Dermis blood vessel endothelial cell (primary cell): ENCODE measurements at places on chromosomes 7 and 10.

GRCh38 chr10:80126876-80127275 is 5.7 kb upstream of the PLAC9 start:
- DNase-seq: no peak

DNA sequence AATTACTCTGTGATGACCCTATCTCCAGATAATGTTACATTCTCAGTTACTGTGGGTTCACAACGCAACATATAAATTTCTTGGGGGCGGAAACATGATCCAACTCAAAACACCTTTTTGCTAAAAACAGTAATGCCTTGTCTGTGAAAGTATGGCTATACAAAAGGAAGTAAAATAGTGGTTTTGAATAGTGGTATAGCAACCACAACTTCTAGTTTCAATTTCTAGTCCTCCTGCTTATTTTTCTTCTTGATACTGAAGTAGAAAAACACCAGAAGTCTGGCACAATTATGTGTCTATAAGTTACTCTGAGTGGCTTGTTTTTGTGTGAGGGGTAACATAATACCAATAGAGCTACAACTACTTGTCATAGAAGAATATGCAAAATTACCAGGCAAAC is 21.5 kb upstream of the ZNF800 start:
- DNase-seq: no peak

DNA sequence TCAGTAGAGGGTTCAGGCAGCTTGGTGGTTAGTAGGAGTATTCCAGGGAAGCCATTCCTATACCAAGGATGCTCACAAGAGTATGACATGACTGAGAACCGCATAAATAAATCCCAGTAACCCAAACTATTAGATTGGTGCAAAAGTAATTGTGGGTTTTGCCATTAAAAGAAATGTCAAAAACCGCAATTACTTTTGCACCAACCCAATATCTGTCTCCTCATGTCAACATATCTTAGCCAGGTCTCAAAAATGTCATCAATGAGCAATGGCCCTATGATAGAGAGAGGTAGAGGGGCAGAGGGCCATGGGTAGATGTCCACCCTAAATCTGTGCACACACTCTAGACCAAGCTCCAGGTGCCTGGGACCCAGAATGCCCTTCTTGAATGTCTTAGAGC is 23.6 kb downstream of the NEUROD6 start:
- no peak for DNase-seq

GRCh38 chr7:17651341-17651740 is 289.0 kb downstream of the SNX13 start:
- DNase-seq: no peak

GRCh38 chr7:150965273-150965830 is 12.8 kb downstream of the KCNH2 start:
- DNase-seq: no peak

GRCh38 chr7:69844264-69844868 is 246.1 kb downstream of the AUTS2 start:
- no peak for DNase-seq

DNA sequence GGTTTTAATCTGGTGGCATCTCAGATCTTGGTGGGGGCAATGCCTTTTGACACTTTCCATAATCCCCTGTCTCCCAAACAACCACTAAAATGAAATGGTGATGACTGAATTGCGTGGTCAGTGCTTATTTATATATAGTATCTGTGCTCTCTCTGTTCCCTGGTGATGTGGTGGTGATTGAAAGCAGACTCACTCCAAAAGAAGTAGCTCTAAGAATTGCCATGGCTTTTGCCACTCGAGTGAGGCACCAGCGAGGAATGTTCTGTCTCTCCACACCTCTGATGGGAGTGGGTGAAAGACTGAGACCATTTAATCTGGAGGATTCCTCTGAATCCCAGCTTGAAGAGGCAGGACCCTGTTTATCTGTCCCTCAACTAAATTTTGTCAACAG is 2.8 kb downstream of the DUSP5 start:
- DNase-seq: peak; percentile 47

DNA sequence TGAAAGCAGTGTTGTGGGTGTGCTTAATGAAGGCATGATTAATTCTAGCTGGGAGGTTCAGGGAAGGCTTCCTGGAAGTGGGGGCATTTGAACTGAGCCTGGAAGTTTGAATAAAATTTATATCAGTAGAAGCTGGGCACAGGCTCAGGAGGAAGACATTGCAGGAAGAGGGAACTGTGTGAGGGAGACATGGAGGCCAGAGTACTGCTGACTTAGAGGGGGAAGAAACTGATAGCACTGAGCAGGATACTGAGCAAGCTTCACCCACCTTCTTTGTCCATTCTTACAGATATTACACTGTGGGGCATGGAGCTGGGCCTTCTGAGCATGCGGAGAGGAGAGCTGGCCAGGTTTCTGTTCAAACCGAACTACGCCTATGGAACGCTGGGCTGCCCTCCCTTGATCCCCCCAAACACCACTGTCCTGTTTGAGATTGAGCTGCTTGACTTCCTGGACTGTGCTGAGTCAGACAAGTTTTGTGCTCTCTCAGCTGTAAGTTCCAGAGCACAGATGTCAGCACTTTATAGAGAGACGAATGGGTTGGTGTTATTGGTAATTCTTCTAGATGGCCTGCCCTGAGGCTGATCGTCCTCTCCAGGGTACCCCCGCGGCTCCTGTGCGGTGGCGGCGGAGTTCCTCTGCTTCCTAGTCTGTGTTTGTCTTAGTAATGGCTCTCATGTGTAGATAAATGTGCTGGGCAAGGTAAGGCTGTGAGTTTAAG is 2.1 kb downstream of the FKBP6 start:
- peak; percentile 33 for DNase-seq

GRCh38 chr10:105063796-105064195 is 422.7 kb downstream of the SORCS3 start:
- no peak for DNase-seq

- DNase-seq: peak; percentile 63
Observed at GRCh38 chr7:636396-636795, 90.1 kb upstream of the DNAAF5 start.

DNA sequence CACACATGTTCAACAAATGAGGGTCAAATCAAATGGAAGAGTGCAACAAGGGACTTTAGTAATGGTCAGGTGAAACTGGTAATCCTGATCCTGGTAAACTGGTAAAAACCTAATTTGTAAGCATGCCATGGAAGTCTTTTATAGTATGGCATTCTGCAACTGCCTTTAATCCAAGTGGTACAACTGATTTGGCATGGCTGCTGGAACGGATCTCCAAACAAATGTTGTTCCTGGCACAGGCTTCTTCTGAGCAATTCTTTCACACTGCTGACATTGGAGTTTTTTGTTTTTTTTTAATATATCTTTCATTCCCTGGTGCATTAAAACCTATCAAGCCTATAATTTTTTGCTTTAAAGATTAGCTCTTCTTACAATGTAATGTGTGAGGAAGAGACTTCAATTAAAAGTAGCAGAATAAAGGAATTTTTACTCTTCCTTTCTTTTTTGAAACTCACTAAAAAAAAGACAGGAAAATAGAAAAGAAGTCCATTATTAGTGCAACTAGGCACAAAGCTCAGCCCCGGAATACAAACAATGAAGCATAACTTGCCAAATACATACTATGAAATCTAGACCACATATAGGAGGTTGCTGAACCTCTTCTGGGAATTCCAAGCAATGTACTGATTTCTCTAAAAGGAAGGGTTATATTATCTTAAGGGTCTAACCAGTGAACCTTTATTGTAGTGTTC is 79.3 kb upstream of the OIT3 start:
- peak; percentile 50 for DNase-seq

GRCh38 chr10:17562614-17563013 is 54.6 kb downstream of the HACD1 start:
- no peak for DNase-seq

GRCh38 chr7:57579454-57579853 is 129.5 kb downstream of the ZNF716 start:
- no peak for DNase-seq

DNA sequence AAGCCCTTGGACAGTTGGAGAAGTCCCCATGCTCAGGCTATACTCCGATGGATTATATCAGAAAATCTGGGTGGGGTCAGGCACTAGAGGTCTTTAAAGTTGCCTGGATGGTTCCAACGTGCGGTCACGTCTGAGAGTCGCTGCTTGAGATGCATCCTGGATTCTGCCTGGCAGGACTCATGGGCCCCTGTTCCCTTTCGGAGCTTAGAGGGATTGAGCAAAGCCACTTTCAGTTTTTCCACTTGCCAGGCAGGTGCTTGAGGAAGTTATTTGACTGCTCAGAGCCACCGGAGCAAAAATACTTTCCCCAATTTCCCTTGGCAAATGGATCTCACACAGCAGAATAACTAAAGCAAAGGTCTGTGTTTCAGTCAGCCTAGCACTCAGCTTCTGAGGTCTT is 129.1 kb downstream of the GALNT17 start:
- no peak for DNase-seq

- no peak for DNase-seq
Observed at GRCh38 chr7:12146813-12147212, 64.3 kb upstream of the TMEM106B start.

DNA sequence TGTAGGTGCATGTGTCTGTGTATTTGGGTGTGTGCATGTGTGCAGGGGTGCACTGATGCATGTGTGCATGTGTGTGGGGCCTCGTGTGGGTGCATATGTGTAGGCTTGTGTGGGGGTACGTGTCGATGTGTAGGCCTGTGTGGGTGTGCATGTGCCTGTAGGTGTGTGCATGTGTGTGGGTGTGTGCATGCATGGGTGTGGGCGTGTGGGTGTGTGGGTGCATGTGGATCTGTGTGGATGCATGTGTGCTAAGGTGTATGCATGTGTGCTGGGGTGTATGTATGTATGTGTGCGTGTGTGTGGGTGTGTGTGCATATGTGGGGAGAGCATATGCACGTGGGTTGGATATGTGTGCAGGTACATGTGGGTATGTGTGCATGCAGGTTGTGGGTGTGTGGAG is 73.2 kb downstream of the NKX6-2 start:
- no peak for DNase-seq

GRCh38 chr10:78339251-78339650 is 305.6 kb downstream of the RPS24 start:
- no peak for DNase-seq

GRCh38 chr10:89651205-89651915 is 6.3 kb upstream of the PANK1 start:
- no peak for DNase-seq

DNA sequence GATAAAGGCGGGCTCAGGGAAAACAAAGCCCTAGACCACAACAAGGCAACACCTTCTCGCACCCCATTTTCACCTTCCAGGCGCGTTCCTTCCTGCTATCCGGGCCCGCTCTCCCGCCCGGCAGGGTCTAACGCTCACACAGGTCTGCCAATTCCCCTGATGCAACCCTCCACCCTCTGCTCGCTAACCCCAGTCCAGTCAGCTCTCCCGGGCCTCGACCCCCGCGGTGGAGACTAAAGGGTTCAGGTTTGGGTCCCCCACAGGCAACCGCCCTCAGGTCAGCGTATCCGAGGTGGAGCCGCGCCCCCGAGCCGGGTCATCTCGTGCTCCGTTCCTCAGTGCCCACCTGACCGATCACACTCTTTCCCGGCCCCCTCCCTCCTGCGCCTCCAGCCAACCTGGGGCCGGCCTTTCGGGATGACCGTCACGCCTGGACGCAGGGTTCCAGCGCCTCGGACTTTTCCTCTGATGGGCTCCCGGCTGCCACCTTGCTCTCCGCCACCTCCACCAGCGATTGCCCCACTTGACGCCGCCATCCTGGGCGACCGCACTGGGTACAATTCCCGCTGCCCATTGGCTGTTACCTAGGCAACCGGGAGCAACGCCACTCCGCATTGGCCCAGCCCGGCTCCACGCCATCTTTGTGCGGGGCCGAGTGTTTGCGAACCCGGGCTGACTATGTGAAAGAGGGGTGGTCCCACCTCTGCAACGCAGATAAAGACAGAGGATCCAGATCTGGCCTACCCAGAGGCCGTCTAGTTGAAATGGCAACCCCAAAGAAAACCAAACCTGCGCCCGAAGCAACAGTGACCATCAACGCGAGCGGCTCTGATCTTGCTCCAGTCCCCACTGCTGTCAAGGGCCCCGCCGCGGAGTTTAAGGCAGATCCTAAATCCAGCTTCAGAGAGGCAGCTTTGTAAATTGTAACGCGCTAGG is at the start of gene MORN4:
MORN4 (minus strand) TSS at position 552 of the 936 bp plus-strand sequence. CDS start 13,847 bp downstream, outside the sequence.
- peak; percentile 95 for DNase-seq

DNA sequence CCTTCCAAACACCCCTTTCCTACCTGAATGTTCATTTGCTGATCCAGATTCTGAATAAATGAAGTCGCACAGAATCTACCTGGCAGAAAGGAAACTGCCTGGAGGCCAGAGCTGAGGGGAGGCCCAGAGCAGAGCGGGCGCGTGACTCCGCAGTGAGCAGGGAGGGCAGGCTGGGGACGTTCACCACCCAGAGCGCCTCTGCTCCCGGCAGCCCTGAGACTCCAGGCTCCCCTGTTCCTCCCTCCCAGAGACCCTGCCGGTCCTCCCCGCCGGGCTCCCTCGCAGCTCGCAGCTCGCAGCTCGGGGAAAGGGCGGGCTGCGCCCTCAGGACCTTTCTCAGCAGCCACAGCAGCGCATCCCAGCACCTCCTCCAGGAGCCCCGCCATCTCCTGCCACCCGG is 176.7 kb upstream of the ZNF32 start:
- DNase-seq: no peak
